ENCODE measurements at places on chromosomes 1 and 21.
A peak's percentile ranks its signal among the peaks of the same experiment; 100 is the strongest.

DNA sequence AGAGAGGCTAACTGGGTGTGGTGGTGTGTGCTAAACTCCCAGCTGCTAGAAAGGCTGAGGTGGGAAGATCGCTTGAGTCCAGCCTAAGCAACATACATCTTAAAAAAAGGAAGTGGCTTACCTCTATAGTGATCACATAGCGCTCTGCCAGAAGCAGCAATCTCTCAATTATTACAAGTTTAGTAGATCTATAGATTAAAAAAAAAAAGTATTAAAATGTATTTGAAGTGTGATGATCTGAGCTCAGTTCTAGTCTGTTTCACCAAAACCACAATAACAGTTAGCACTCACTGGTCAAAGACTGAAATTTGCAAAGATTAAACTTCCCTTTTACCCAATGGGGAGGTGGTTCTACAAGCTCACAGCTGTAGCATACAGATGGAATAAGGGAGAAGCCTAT lies 76.3 kb downstream of the USP24 start:
- DNase-seq = no peak

GRCh38 chr1:64183395-64184002 lies 19.9 kb upstream of the UBE2U start:
- no peak for DNase-seq

- DNase-seq = no peak
Observed at GRCh38 chr21:34345091-34345871, 18.5 kb upstream of the KCNE2 start.

GRCh38 chr1:2330035-2330434 lies 61.3 kb downstream of the MORN1 start:
- no peak for DNase-seq

- DNase-seq = no peak
Observed at GRCh38 chr1:206895837-206896242, 1.4 kb upstream of the IL24 start.

DNA sequence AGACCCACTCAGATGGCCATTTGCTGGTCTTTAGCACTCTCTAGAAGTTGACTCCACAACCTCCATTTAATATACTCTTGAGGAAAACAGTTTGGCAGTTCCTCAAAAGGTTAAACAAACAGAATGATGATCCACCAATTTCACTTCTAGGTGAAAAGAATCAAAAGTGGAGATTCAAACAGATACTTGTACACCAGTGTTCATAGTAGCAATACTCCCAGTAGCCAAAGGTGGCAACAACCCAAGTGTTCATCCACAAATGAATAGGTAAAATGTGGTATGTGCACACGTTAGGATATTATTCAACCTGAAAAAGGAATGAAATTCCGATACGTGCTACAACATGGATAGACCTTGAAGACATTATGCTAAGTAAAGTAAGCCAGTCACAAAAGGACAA lies 6.3 kb downstream of the PRCC start:
- DNase-seq = peak; percentile 57

- DNase-seq = peak; percentile 83
Observed at GRCh38 chr21:30718239-30718909, at the start of gene KRTAP21-3. Gene KRTAP21-3, minus strand, starts transcription at chr21:30718777. Its CDS starts 18 bp downstream, at chr21:30718759.

DNA sequence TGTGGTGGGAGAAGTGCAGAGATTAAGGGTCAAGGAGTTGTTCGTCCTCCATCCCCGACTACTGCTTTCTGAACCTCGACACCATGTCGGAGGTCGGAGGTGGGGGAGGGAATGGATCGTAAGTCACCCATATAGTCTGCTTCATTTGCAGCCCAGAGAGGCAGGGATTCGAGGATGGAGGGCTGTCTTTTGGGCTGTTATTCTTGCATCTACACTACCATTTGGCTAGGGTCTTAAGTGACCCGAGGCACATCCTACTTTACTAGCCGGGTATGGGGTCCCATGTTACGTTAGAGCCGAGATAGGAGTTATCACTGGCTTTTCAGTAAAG lies 578 bp downstream of the USP21 start:
- DNase-seq = no peak

DNA sequence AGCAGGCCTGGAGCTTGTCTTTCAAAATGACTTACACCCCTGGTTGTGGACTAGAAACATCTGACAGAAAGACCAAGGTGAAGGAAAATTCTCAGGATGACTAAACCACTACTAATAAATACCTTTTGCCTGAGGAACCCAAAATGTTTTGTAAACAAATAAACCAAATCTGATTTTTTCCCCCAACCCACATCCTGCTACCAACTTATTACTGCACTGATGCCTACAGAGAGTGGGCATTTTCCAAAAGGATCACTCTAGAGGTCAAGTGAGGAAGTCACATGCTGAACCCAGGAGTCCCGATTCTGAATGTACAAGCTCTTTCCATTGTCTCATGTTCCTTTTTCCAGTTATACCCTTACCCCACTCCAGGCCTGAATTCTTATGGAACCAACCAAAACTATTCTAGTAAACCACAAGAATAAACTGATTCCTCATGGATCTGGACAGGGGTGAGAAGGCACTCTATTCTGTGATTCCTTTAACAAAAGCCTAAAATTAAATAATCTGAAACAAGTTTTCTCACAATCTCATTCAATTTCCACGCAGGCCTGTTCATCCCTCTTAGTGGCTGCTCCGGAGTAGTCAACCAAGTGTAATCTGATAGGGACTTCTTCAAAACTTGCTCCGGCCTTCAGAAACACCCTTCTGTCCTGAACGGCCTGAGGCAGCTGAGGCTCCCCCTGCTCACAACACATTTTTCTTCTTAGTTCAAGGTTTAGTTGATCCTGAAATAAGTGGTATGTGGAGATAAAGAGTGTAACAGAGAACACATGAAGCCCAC lies 1.4 kb downstream of the PI4KB start:
- peak; percentile 33 for DNase-seq

DNA sequence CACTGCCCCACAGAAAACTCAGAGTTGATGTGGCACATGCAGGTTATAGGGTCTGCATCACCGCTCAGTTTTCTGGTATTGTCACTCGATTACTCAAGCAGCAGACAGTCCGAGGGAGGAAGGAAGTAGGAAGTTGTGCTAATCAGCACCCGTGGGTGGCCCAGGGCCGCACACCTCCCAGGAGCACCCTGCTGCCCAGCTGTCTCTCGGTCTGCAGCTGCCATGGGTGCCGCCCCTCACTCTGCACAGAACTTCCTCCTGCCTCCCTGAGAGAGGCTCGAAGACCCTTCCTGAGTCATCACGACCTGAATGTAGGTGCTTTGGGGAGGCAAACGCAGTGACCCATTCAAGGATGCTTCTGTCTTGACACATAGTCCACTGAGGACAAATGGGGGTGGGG lies 4.2 kb upstream of the TFF3 start:
- no peak for DNase-seq

GRCh38 chr1:107943694-107944093 lies 21.3 kb downstream of the VAV3 start:
- peak; percentile 35 for DNase-seq

DNA sequence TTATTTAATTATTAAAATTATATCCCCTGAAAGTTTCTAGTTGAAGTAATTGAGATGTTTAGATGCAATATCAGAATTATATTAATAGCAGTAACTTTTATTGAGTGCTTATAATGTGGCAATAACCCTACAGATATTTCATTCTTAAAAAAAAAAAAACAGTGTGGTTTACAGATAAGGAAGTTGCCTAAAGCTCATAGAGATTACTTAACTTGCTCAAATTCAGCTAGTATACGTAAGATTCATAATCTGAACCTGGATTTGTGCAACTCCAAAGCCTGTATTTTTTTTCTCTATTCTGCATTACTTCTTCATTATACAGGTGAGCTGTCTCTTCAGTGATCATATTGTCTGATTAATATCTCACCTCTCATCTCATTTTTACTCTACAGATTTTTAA lies 156.0 kb upstream of the PTBP2 start:
- DNase-seq = no peak

GRCh38 chr1:201552941-201553351 lies 14.0 kb downstream of the NAV1 start:
- no peak for DNase-seq

GRCh38 chr1:21764615-21765423 lies 18.1 kb downstream of the USP48 start:
- DNase-seq = peak; percentile 23

GRCh38 chr1:153597206-153597605 lies 15.7 kb downstream of the S100A16 start:
- DNase-seq = peak; percentile 42

DNA sequence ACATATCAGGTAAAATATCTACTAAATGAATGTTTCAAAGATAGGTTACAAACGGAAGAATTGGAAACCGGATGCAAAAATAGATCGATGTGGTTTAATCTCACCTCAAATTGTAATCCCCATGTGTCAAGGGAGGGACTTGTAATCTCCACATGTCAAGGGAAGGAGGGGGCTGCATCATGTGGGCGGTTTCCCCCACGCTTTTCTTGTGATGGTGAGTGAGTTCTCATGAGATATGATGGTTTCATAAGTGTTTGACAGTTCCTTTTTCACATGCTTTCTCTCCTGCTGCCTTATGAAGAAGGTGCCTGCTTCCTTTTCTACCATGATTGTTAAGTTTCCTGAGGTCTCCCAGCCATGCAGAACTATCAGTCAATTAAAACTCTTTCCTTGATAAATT lies 408.7 kb upstream of the TMPRSS15 start:
- DNase-seq = no peak

- DNase-seq = peak; percentile 32
Observed at GRCh38 chr1:97986041-97987005, 65.5 kb upstream of the DPYD start.

DNA sequence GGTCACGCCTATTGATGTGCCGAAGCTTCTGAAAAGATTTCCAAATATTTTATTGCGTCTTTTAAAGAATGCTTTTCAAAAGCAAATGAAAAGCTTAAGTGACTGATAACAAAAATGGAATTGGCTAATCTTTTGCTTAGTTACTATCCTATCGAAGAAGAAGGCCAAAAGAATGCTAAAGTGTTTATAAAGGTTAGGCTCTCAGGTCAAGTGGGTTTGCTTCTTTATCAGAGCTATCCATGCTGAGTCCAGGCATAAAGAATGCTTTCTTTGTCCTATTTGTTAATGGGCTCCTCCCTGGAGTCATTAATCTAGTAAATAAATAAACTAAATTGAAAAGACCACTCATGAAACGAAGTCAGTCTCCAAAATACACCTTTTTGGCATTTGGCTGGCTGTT lies 133.4 kb upstream of the LYPLAL1 start:
- no peak for DNase-seq

DNA sequence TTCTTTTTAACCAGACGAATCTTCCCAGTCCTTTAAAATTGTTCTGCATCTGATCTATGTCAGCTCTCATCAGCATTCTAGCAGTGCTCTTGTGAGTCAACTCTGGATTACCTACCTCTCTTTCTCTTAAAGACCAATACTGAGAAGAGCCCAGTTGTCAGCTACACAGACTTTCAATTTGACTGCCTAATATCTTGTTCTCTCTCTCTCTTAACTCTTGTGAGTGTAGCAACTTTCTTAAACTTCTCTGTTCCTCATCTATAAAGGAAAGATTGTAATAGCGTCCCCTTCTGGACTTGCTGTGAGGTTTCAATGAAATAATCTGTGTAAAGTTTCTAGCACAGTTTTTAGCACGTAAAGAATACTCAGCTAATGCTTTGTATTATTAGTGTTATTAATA lies 499.3 kb upstream of the ADAMTS5 start:
- no peak for DNase-seq

- DNase-seq = peak; percentile 64
Observed at GRCh38 chr1:94805912-94806311, 14.2 kb upstream of the SLC44A3 start.

GRCh38 chr21:25752416-25752815 lies 17.6 kb downstream of the GABPA start:
- no peak for DNase-seq

- no peak for DNase-seq
Observed at GRCh38 chr1:39130325-39130724, 74.2 kb upstream of the MACF1 start.

- DNase-seq = no peak
Observed at GRCh38 chr1:206770531-206771337, at the start of gene IL19. Gene IL19, plus strand, starts transcription at chr1:206770773. Its CDS starts 65,890 bp downstream, at chr1:206836663.

DNA sequence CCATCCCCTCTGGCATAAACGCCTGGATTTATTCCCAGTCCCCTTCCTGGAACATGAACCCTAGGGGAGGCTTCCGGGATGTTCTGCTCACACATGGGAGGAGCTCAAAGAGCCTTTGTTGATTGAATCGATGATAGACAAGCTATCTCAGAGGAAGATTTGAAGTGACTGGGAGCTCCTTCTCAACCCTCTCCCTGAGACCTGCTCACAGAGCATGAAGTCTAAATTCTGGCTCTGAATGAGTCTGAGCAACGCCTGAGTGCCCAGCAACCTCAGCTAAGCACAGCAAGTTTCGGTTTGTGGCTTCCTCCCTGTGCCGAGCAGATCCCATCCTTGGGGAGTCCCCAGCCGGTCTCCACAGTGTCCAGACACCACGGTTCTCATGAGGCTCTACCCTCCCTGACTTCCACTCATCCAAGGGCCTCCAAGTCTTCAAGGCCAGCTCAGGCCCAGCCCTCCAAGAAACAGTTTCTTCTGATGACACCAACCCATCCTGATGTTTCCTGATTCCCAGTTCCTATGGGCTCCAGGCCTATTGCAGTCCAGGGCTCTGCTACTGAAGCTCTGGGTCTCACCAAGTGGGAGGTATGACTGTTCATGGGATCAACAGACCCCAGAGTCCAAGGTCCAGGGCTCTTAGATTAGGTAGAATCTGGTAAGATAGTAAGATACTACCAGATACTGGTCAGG lies 190.8 kb downstream of the DYRK1A start:
- no peak for DNase-seq

GRCh38 chr1:27418326-27419185 lies 26.1 kb downstream of the GPR3 start:
- DNase-seq = peak; percentile 90

- no peak for DNase-seq
Observed at GRCh38 chr1:170583186-170583585, 51.2 kb downstream of the GORAB start.

DNA sequence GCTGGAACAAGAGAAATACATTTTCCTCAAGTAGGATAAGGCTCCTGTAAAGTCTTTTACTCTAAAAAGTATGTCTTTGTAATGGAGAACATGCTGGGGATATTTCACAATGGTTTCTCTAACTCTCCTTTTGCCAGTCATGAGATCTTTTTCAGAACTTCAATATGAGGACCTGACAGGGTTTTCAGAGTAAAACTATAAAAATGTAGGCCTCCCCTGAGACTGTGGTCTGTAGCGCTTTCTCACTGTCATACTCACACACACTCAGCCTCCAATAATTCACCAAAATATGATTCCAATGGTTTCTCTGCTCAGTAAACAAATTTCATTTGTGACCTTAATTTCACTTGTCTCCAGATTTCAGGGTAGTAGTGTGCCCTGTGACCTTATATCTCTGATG lies 440.1 kb upstream of the PTBP2 start:
- DNase-seq = no peak

GRCh38 chr1:178683291-178683690 lies 41.8 kb upstream of the RALGPS2 start:
- DNase-seq = no peak
